Stimulated activated CD4-positive, alpha-beta T cell treated with anti-CD3 and anti-CD28 coated beads, Interleukin-1b, Interleukin-23, amount 100 ng/mL, for 1 hour (primary cell): ENCODE measurements at places on chromosomes 11 and 22.

DNA sequence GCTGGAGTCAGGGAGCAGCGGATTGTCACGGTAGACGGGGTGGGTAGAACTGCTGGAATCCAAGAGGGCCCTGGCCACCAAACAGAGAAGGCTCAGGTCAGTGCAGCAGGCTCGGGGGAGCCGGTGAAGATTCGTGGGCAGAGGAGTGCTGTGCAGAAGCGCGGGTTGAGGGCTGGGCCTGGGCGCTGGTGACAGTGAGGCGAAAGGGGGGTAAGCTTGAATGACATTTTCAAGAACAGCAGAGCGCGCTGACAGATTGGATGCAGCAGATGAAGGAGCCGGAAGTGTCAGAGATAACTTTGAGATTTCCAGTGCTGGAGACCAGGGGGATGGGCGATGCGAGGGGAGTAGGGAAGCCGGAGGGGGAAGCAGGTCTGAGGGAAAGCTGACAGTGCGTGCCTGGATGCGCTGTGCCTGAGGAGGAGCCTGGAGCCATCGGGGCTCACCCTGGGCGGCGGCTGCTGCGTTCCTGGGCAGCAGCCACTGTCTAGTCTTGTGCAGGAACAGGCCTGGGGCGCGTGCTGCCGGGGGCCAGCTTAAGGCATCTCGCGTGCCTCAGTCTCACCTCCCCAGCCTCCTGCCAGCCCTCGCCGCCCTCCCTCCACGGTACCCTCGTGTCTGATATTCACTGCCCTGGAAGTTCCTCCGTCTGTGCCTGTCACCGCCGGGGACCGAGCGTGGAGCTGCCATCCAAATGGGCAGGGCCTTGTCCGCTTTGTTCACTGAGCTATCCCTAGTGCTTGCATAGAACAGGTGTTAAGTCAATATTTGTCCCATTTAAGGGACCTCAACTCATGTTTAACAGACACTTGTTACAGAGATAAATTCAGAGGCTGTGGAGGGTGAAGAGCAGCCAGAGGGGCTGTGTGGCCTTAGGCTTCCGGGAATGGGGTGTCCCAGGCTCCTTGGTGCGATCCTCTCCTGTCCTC lies 5.2 kb downstream of the GRIK4 start:
- no peak for DNase-seq

DNA sequence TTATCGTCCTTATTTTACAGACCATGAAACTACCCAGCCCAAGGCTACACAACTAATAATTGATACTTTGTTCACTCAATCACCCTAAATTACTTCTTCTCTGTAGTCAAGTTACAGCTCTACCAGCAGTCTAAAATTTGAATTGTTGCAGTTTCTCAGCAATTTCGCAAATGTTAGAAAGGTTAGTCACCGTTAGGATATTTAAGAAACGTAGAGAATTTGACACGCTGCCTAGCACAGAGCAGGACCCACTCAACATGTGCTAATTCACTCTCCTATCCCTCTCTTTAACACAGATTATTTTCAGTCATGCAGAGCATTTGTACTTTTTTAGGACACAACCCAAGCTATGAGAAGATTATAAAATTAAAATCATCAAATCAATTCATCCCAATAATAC lies 771.1 kb upstream of the LUZP2 start:
- DNase-seq = no peak

DNA sequence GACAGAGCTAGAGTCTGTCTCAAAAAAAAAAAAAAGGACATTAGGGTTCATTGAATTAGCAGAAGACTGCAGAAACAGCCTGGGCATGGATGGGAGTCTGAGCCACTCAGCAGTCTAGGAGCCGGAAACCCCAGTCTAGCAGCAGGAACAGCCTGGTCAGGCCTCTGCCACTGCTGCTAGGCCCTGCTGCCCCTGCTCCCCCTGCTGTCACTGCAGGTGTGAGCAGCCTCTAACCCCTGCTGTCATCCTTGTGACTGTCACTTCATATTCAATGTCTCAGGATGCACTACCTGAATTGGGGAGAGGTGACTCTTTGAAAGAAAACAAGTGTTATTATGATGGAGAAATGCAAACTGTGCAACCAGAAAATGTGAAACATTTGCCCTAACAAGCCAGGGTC lies 7.0 kb upstream of the DDX17 start:
- DNase-seq = no peak

GRCh38 chr22:50162391-50162956 lies 8.1 kb upstream of the PANX2 start:
- DNase-seq = no peak

DNA sequence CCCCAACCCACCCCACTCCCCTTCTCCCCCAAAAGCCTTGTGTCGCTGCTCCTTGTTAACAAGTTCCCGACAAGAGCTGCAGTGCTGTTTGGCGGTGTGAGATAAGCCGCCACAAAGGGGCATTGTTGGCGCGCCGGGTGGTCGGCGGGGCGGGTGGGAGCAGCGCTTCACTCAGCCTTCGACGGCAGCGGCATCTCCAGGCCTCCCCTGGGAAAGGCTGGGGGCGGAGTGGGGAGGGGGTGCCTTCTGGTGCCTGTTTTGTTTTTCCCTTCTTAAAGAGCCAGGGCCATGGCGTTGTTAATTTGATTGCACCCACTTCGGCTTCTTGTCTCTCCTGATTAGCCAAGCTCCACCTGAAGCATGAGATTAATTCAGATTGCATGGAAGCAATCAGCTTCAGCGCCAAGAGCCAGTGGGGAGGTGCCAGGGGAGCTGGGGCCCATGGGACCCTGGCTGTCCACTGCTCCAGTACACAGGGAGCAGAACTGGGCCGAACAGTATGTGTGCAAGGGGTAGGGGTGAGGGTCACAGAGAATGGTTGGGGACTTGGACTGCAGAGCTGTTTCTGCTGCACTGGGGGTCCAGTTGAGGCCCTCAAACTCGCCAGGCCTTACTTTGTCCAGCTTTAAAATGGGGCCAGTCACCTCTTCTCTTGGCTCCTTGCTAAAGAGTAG lies 165.1 kb downstream of the CEP164 start:
- DNase-seq = no peak

DNA sequence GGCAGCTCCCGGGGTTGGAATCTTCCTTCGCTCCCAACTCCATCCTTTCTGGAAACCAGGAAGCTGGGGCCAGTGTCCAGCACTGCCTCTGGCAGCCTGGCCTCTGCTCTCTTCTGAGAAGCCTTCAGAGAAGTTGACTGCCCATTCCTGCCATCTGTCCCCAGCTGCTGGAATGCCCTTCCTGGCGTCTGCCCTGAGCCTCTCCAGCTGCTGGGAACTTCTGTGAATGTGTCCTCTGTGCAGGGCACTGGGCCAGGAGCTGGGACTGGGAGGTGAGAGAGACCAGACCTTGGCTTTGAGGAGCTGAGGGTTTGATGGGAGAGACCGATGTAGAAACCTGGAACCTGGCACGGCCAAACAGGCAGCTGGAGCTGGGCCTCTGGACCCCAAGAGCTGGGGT lies 5.9 kb upstream of the SOX10 start:
- DNase-seq = no peak

DNA sequence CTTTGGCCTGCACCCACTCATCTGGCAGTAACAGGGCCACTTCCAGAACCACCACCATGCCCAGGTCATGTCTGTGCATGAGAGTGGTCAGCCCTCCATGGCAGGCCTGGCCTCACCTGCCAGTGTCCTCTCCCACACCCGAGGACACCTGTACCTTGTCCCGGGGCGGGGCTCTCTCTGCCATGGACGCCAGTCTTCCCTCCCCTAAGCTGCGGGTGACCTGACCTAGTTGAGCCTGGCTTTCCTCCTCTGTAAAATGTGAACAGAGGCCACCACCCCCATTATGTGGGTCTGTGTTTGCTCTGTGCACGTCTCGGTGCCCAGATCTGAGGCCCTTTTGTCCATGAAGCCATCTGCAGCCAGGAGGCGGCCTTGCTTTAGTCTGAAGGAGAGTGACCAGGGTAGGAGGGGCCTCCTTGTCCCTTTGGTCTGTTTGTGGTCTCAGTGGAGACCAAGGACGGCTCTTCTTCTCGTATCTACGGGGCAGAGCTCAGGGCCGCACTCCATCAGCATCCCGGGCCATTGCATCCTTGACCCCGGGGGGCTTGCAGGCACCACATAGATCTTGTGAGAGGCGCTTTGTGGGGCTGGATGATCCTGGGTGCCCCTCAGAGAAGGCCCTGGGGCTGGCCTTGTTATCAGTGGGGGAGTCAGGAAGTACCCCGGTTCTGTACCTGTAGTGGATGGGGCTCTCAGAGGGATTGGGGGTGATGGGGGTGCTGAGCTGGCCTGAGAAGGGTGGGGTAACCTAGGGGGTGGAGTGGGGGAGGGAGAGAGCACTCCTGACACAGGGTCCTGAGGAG lies 121.6 kb downstream of the KCNQ1 start:
- DNase-seq = no peak

- no peak for DNase-seq
Measured at GRCh38 chr11:127651888-127652221, 651.3 kb upstream of the KIRREL3 start.

GRCh38 chr11:59730896-59731565 lies 17.4 kb upstream of the OR10V1 start:
- DNase-seq = no peak

DNA sequence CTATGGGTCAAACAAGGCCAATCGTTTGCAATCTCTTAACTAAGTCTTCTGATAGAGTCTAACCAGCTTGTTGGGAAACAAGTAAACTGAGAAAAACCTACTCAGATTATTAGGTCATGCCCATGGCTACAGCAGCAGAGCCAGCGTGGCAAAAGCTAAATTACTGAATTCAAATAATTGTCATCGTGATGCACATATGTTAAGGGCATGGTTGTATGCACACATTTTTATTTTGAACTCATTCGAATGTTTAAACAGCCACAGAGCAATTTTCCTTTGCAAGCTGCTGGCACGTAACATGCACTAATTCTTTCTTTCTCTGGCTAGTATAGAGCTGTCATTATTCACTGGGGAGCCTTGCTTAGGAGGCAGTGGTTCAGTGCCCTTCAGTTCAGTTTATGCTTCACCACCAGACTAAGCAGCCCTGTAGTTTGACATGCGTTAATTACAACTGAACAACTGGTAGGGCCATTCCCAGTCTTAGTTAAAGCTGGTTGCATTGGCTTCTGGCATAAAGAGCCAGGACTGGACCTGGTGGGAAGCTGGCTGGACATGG lies 396.4 kb downstream of the METTL15 start:
- DNase-seq = no peak

GRCh38 chr22:41563051-41563711 lies 2.4 kb downstream of the CSDC2 start:
- no peak for DNase-seq

- no peak for DNase-seq
Measured at GRCh38 chr11:88231894-88232482, 56.7 kb upstream of the RAB38 start.

- DNase-seq = no peak
Measured at GRCh38 chr11:13114566-13115379, 105.7 kb downstream of the RASSF10 start.

GRCh38 chr11:40315122-40315521 lies 1144.3 kb downstream of the LRRC4C start:
- DNase-seq = no peak

GRCh38 chr22:44181033-44181911 lies 547 bp downstream of the PARVG start:
- DNase-seq = peak; percentile 21

- DNase-seq = no peak
Measured at GRCh38 chr11:36278531-36279282, 10.5 kb downstream of the COMMD9 start.

- no peak for DNase-seq
Measured at GRCh38 chr22:18095101-18095805, 15.4 kb upstream of the TUBA8 start.

- DNase-seq = no peak
Measured at GRCh38 chr22:38262051-38262795, 10.6 kb downstream of the TMEM184B start.

DNA sequence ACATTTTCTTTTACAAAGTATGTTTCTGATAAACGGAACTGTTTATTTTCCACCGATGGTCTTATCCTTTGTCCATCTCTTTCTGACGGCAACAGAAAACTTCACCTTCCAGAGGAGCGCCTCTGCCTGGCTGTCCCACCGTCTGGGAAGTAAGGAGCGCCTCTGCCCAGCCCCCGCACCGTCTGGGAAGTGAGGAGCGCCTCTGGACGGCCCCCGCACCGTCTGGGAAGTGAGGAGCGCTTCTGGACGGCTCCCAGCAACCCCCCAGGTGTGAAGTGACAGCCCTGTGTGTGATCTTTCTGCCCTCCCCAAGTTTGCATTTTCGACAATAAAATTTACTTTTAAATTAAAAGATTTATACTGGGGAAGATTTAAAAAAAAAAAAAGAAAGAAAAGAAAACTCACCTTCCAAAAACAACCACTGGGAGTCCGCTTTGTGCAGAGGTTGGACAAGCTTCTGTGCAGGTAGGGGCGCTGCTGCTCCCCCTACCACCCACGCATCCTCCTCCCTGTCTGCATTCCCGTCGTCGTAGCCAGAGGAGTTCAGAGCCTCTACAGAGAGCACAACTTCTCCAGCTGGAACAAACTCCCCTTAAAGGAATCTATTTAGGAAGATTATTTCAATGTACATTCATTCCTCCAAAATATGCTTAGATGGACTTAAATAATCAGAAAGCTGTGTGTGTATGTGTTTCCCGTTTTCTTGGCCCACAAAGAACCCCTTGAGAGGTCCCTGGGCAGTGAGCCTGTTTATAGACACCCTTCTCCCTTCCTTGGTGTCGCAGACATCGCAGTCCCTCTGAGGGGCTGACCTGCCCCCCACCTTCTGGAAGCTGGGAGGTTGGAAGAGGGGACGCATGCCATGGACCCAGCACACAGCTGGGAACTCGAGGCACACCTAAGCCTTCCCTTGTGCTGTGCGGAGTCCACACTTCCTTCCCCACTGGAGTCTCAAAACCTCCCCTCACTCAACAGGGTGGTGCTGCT lies 849 bp upstream of the APOBEC3B start:
- DNase-seq = no peak

- no peak for DNase-seq
Measured at GRCh38 chr11:88631497-88631896, 294.0 kb upstream of the CTSC start.

GRCh38 chr11:126805870-126806269 lies 194.7 kb downstream of the KIRREL3 start:
- DNase-seq = no peak

DNA sequence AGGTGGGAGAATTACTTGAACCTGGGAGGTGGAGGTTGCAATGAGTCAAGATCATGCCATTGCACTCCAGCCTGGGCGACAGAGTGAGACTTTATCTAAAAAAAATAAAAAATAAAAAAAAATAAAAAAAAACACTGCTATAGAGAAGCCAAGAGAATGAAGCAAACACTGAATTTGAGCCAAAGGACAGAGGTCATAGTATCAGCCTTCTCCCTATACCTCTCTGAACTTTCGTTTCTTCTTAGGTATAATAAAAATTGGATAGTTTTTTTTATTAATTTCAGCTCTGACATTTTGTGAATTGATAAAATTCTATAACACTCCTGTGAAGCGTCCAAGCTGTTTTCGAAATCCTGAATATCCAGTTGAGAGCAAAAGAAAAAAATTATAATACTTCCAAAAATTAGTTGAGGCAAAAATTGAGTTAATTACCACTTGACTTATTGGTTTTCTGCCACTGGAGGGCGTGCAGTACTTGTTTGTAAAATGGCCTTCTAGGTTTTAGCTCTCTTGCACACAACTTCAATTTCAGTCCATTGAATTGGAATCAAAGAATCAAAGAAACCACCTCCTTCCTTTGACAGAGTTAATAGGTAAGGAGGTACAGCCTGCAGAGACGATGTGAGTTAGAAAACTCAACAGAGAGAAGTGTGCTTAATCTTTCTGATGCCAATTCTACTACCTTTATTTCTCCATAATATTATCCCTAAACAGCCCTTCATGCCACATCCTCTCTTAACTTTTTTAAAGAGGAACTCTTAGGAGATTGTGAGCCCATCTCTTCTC lies 143.2 kb downstream of the BBOX1 start:
- no peak for DNase-seq

GRCh38 chr22:20453222-20453621 lies 15.6 kb upstream of the SCARF2 start:
- DNase-seq = no peak
